ENCODE measurements at places on chromosomes 3 and 15. TPM values are rescaled to one million over a fixed set of nuclear protein-coding genes. Genes with fewer than 3 reads are reported as not detected.

Gene MFSD1
- total RNA-seq: 127 TPM

Gene TGM4
- not detected for total RNA-seq

Gene IGSF11
- under 0.01 TPM for total RNA-seq

Gene IFT122
- total RNA-seq: 26.6 TPM

Gene SPTSSB
- 0.20 TPM for total RNA-seq

Gene GOLGA8T
- total RNA-seq: 0.17 TPM

Gene CCR9
- total RNA-seq: not detected
